ENCODE measurements at places on chromosomes 5 and 9.

DNA sequence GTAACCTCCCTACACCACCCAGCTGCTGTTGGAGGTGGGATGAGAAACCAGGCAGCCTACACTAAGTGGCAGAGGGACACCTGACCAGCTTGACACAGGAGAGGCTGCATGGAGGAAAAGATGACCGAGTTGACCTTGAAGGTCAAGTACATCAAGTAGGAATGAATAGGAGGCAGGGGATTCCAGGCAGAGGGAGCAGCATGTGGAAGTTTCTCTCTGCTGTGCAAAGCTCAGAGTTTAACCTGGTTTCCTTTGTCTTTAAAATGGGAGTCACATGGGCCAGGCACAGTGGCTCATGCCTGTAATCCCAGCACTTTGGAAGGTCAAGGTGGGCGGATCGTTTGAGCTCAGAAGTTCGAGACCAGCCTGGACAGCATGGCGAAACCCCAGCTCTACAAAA is 32.6 kb downstream of the SPRY4 start:
- DNase-seq: peak; percentile 66

- DNase-seq: peak; percentile 47
These were observed 115.3 kb downstream of the GDNF start for GRCh38 chr5:37724395-37725125.

GRCh38 chr5:43313854-43314457 is 744 bp upstream of the HMGCS1 start:
- DNase-seq: peak; percentile 20

DNA sequence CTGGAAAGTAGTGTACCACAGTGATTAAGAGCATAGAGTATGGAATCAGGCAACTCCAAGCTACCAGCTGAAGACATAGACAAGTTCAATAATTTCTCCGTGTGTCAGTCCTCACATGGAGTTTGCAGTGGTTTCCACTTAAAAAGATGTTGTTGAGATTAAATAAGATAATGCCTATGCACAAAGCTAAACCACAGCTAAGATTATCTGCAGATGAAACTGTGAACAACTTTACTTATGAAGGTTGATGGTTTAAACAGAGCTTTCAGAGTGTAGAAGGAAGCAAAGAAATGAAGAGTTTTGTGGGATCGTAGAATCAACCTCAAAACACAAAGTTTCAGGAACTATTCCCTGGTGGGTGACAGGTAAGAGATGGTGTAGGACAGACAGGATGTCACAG is 223.5 kb upstream of the IL12B start:
- no peak for DNase-seq

GRCh38 chr5:68253624-68254585 is 38.3 kb downstream of the PIK3R1 start:
- DNase-seq: no peak

DNA sequence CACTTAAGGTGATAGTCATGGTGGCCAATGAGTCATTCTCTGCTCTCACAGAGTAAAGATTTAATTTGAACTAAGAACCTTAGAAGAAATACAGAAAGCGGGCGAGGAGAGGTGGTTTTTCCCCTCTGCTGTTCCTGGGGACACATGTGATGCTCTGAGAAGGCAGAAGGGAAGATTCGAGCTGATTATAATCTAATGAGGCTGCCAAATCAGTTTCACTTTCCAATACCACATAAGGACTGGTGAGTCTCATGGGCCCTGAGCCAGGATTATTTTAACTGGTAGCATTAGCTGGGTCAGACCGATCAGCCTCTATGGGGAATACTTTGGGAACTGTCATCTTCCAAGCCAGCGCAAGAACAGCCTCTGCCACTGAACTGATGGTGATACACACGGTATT is 116.5 kb downstream of the SLC1A3 start:
- no peak for DNase-seq

DNA sequence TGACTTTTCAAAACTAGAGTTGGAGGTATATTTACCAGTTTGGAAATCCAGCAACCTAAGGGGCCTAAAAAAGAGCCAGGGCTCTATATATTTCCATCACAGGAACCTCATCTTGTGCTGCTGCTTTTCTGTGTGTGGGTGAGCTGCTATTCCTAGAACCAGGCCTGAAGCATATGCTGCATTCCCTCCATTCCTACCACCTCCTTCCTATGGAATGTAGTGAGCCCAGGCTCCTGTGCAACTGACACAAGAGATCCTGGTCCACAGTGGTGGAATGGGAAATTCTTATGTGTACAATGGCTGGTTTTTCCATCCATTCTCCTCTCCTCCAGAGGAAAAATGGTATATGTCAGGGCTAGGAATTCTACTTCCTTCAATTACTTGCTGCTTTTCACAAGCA is 39.1 kb downstream of the SPEF2 start:
- DNase-seq: peak; percentile 64

DNA sequence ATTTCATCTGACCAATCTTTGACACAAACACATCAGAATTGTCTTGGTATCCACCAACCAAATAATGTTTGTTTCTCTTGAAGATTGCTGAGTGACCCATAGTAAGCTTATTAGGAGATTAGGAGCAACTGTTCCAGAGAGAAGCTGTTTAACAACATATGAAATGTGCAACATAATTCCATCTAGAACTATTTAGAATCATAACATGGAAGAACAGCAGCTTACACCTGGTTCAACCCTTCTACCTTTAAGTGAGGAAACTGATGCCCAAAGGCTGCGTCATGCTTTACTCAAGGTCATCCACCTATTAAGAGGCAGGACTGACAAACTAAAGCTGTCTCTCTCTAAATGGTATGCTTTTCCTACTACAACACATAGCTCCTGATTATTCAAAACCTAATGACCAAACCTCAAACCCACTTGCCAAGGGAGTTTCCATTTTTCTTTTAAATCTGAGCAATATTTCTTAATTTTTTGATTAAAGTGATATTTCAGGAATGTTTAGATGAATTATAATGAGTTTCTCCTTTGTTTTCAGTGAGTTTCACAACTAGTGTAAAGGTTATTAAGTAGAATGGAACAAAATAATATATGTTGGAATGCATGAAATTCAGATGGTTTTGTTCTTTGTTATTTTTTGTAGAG is 545.9 kb downstream of the RAB3C start:
- DNase-seq: no peak

DNA sequence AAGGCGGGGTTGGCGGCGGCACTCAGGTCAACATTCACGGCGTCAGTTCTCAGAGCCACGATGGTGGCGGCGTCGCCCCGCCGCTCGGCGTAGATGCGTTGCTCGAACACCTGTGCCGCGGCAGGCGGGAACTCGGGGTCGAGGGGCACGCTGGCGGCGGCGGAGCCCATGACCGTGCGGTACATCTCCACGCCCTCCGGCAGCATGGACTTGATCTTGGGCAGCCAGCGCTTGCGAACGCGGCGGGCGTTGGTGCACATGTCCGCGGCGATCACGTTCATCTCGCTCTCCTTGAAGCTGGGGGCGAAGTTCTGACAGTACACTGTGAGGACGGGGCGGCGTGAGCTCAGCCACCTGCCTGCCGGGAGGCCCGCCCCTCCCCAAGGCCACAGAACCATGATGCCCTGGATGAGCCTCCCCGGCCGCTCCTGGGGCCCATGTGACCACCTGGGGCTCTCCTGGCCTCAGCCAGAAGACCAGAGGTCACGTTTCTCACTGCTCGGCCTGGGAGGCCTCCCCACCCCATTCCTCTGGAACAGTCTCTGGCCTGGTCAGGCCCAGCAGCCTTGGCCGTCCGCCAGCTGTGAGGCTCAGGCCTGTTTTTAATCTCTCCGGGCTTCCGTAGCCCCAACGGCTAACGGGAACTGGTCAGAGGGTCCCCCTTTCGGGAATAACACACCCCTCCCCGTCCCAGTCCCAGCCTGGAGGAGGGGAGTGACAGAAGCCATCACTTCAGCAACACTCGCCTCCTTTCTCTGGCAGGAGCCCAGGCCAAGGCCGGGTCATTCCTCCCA is 50.7 kb upstream of the UBAC1 start:
- peak; percentile 80 for DNase-seq

DNA sequence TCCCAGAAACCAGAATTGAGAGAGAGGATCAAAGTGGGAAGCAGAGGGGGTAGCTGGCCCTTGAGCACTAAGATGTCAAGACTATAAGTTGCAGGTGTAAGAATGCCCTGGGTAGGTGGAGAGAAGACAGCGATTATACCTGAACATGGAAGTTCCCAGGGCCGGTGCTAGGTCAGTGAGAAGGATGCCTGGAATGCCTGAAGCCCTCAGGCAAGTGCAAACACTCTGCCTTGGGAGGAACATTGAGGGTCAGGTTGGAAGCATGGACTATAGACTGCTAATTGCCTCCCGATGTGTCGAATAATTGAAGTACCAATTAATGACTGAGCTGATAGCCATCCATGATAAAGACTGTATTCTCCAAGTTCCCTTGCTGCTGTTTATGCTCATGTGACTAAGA is 185.5 kb downstream of the DMRT2 start:
- no peak for DNase-seq

- no peak for DNase-seq
These were observed 6.5 kb downstream of the GRM6 start for GRCh38 chr5:178988436-178989220.

DNA sequence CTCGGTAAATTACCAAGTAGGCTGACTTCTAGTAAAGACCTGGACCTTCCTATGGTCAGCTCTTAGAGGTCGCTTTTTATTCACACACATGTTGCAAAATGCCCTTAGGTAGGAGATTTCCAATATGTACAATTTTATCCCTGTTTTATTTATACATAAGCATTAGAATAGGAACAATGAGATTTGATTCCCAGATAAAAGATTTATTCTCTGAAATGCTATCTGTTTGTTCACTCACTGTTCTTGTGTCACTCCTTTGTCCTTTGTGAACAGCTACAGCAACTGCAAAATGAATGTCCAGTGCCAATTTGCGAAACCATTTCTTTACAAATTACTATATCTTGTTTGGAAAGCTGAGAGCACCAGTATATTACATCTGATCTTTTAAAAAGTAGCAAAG is 991.5 kb upstream of the TYRP1 start:
- no peak for DNase-seq

GRCh38 chr9:2159521-2160454 is 144.6 kb downstream of the SMARCA2 start:
- DNase-seq: no peak

DNA sequence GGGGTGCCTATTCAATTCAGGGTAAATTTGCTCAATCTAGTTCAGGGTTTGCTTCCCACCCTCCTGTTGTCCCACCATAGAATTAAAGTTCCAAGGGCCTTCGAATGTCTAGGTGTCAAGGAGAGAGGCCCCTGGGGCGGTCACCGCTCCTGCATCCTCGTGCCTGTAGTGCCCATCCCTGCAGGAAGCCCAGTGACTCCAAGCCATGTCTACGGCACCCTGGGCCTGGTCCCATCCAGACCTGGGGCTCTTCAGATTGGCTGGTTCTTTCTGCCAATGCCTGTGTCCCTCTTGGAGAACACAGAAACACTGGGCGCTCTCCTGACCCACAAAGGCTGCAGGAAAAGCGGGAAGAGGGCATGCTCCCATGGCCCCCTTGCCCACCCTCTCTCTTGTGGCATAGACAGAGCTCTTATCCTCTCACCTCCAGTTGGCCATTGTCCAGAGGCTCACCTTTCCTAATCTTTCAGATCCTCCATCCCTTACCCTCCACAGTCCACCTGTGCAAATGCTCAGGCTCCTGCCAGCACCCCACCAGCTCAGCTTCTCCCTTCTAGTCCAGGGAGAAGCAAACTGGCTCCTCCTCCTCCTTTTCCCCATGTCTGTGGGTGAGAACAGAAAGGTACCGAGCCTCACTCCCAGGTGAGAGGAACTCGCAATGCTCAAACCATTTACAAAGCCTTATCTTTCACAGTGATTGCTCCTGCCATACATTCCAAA is 253.0 kb upstream of the IRX2 start:
- DNase-seq: no peak

- no peak for DNase-seq
These were observed 61.7 kb upstream of the ELAVL2 start for GRCh38 chr9:23887781-23888180.

- no peak for DNase-seq
These were observed 52.1 kb downstream of the AQP7 start for GRCh38 chr9:33350310-33350709.

- peak; percentile 49 for DNase-seq
These were observed 1.6 kb downstream of the RFESD start for GRCh38 chr5:95647886-95648860.

GRCh38 chr5:53334431-53334941 is 145.9 kb upstream of the FST start:
- no peak for DNase-seq

DNA sequence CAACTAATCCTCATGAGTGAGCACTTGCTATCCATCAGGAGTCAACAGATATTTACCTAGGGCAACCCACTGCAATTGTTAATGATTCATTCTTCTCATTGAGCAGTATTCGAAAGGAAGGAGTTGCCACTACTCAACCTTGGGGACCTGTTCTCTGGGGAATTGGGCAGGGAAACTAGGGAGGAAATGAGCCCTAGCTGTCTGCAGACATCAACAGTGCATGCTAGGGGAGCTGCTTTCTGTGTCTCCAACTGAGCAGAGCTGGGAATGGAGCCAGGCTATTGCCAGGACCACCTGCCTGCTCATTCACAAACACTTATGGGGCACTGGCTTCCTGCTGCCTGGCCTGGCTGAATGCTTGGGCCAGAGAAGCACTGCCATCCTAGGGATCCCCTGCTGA is 183.4 kb downstream of the TMEM38B start:
- no peak for DNase-seq

DNA sequence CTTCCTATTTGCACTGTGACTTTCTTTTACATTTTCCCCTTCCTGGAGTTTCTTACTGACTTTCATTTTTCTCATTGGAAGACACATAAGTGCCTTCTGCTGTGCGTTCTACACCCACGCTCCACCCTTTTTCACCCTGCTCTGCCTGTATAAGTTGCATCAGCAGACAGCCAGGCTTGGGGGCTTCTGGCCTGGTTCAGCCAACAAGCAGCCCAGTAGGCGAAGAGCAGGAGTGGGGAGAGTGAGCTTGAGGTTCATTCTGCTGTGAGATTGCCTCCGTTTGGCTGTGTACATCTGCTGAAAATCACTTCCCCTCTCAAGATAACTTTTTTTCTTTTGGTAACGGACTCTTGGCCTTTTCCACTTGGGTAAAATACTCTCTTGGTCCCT is 38.4 kb downstream of the RASGRF2 start:
- peak; percentile 31 for DNase-seq

DNA sequence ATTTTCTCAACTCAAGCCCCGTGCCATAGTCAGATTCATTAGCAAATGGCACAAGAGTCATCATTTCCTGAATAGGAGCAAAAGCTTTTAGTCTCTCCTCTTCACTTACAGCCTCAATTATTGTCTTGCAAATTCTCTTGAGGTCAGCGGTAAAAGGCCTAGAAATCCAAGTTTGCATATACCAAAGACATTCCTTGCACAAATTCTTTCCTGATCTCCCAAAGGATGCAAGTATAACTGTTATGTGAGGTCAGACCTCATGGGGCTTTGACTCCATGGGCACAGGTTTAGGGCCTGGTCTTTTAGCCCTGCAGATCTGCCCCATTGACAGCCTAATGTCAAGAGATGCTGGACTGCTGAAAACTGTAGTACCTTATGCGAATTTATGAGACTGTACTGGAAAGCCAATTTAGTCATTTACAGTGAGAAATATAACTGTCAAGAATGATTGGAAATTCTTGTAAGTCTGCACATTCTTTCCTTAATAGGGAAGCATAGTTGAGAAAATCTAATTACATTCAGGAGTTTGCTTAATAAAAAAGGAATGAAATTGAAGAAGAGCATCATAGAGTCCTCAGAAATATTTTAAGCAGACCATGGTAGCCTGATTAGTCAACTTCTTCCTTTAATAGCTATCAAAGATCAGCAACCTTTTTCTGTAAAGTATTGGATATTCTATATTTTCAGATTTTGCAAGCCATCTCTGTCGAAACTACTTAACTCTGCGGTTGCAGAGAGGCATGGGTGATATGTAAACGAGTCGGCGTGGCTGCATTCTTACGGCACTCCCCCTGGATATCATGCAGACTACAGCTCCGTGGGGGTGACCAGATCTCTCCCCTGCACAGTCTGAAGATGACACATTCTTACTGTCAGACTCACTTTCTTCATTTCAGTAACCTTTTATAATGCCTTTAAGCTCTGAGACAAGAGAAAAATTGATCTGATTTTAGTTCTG is 45.2 kb downstream of the GCNT4 start:
- peak; percentile 78 for DNase-seq

All from cardiac muscle cell (in vitro differentiated cells and primary cell).